ENCODE measurements at places on chromosomes 3 and 15.

DNA sequence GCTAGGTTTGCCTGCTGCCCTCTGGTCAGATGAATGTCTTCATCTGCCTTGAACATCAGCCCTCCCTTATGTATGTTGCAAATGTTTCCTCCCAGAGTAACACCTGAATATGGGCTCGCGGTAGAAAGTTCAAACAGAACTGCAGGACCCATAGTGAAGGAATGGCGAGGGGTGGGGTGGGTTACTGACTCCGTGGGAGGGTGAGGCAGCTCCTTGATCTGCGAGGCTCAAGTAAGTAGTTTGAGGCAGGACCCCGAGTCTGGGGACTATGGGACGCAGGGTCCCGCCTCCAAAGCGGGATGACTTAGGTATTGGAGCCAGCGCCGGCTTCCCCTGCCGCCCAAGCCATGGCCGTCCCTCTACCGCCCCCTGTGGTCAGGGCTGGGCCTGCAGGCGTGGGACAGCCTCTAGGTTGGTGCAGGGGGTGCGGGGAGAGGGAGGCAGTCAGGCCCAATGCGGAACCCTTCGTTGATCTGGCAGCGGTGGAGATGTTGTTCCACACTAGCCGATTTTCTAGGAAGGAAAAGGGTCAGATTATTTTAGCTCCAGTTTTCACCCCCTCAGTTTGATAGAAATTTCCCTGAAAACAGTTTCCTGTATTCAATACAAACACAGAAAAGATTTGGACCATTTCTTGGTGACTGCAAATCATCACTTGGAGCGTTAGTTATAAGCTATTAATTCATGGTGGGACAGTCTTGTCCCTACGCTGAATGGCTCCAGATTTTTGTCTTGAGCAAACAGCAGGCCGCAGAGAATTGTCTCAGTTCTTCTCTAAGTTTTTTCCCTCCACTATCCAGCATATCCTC is 72.3 kb downstream of the CORO2B start:
- DNase-seq: peak; percentile 68

GRCh38 chr3:37862219-37862902 is 681 bp downstream of the CTDSPL start:
- peak; percentile 51 for DNase-seq

- no peak for DNase-seq
Measured at GRCh38 chr3:118536764-118537163, 497.9 kb downstream of the IGSF11 start.

DNA sequence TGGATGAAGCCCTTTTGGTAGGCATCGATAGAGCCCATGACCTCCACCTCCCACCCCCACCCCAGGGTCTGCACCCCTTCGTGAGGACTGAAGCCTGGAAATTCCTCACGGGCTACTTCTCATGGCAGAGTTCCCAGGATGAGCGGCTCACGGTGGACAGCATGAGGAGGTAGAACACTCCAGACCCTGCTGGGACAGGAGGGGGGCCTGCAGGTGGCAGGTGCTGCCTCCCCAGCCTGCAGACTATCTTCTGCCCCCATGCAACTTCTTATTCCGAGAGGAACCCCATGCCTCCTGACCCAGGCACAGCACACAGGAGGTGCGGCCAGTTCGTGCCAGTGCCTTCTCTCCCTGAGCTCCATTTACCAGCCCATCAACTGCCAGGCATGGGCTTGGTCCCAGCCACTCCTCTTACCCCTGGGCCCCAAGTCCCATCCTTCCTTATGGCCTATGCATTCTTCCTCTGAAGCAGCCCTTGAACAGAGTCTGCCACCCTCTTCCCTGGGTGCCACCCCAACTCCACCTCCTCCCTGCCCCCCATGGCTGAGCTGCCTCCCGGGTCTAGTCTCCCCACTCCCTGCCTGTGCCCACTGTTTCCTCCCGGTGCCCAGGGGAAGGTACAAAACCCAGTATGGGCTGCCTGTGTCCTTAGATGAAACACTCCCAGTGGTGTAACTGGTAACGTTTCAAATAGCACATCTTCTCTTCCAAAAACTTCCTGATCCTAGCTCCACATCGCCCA is 8.4 kb downstream of the TBC1D21 start:
- DNase-seq: no peak

DNA sequence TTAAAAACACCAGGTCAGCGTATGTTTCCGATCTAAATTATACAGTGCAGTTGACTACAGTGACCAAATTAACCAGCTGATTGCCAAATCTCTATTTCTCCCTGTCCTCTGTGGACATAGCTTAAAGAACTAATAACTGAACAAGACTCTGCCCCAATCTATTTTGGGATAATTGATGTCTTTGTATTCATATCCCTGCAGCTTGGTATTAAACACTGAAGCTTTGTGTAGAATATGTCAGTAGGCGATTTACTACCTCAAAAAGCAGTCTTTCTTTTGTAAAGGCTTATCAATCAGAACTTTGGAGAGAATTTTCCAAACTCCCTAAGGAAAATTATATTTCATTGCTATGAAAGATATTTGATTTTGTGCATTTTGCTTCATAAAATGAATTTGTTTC is 258.2 kb downstream of the SOX2 start:
- no peak for DNase-seq

DNA sequence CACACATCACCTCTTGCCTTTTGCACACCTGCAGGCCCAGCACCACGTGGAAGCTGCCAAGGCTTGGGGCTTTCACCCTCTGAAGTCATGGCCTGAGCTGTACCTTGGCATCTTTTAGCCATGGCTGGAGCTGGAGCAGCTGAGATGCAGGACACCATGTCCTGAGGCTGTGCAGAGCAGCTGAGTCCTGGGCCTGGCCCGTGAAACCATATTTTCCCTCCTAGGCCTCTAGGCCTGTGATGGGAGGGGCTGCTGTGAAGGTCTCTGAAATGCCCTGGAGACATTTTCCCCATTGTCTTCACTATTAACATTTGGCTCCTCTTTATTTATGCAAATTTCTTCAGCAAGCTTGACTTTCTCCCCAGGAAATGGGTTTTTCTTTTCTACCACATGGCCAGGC is 41.9 kb upstream of the PEX5L start:
- no peak for DNase-seq

DNA sequence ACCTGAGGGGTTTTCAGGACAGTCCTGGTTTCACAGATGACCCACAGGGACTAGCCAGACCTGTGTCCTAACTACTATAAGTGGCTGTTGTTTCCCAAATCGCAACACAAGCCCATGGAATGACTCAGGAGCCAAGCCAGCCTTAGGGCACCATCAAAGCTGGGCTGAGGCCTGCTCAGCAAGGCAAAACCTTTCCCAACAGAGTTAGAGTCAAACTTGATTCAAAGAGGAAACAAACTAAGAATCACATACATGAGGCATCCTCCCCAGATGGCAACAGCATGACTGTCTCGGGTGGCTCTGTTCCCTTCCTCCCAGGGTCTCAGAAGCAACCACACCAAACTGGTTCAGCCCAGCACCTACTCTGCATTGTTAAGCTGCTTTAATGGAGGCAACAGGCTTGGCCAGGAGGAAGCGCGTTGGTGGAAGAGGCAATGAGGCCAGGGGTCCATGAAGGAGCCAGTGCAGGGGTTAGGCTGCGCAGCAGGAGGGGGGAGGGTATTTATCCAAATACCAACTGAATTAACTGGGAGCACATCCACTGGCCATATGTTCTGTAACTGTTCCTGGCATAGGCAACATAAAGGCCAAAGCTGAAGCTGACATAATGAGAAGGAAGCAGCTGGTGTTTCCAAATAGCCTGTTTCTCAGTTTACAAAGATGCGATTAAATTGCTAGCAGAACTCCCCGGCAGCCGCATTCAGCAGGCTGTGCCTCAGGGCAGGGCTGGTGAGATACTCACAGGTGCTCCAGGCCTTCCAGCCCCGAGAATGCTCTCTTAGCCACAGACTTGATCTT is 102.4 kb downstream of the LRIG1 start:
- no peak for DNase-seq

DNA sequence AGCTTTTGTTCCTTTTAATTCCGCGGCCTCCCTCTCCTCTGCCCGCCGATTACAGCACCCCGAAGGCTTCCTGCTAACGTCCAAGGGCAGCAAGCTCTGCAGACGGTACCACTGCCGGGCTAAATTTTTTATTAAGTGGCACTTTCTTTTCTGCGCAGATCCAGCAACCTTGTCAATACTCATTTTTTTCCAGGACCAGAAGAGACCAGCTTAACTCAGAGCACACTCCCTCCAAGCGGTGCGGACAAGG is 542 bp upstream of the MEIS2 start:
- DNase-seq: no peak

GRCh38 chr3:119741657-119742590 is 39.1 kb downstream of the CFAP91 start:
- DNase-seq: no peak

- DNase-seq: no peak
Measured at GRCh38 chr3:137692803-137693431, 71.2 kb upstream of the SOX14 start.

- no peak for DNase-seq
Measured at GRCh38 chr3:101611023-101611422, 37.0 kb downstream of the PCNP start.

GRCh38 chr15:68364660-68365035 is 67.3 kb downstream of the ITGA11 start:
- no peak for DNase-seq

DNA sequence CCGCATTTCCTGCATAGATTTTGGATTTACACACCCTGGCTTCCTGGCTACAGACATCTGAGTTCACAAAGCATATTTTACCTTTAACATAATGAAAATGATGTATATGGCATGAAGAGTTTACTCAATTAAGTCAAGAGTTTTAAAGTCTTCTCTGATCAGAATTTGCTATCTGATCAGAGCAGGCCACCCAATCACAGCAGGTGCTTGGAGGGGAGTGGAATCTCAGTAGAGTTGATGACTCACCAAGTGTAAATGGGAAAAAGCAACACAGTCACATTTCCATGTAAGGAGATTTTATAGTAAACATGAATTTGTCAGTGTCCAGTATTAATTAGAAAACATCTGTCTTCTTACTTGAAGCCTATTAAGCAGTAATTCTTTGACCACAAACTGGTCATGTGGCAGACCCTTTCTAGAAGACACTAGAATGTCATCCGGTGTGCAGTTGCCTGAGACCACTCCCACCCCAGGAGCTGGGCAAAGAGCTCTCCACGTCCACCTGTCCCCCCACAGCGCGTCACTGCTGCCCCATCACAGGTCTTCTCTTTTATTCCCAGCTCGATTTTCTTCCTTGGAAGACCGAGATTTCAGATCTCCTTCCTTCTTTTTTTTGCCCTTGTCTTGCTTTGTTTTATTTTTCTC is 10.8 kb downstream of the MESD start:
- no peak for DNase-seq

- DNase-seq: no peak
Measured at GRCh38 chr15:48993380-48993779, 29.7 kb upstream of the SHC4 start.

DNA sequence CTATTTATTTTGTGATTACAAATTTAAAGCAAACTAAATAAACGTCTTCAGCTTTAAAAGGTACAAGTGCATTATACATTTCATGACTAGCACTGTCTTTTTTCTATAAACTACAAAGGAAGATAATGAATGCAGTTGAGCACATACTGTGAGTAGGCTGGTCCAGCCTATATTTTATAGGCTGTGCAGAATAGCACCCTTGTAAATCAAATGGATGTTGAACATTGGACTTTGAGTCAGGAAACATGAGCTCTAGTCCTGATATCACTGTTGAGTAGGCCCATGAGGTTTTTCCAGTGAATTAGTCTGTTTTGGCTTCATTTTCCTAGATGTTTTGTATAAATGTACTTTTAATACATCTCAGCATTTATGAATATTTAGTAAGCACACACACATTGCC is 447.3 kb upstream of the KCNMB2 start:
- no peak for DNase-seq

- no peak for DNase-seq
Measured at GRCh38 chr3:186746008-186746407, 28.8 kb downstream of the KNG1 start.

- DNase-seq: no peak
Measured at GRCh38 chr3:109548192-109548938, 211.0 kb upstream of the DPPA4 start.

DNA sequence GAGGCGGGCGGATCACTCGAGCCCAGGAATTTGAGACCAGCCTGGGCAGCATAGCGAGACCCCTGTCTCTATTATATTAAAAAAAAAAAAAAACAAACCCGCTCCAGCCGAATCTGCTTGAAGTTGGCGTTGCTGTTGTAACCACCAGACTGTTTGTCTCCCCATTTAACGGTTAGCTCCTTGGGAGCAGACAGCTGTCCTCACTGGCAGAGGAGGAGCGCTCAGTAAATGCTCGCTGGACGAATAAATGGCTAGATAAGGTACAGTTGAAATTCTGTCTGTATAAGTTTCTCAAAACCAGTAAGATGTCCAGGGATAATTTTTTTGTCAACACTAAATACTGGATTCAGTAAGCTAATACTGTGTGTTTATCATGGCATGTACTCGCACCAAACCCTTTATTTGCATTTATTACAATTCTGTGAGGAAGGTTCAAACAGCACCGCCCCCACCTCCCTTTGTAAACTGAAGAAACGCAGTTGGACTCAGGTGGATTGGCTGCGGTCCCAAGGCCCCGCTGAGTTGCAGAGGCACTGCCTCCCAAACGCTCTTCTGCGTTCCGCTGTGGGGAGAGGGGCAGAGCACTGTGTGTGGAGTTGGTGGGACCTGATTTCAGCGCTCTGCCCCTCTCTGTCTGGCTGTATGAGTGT is 1.1 kb downstream of the RCCD1 start:
- no peak for DNase-seq

GRCh38 chr3:100046986-100047385 is 67.3 kb downstream of the FILIP1L start:
- DNase-seq: no peak

GRCh38 chr15:70340494-70340870 is 242.8 kb upstream of the TLE3 start:
- no peak for DNase-seq

- peak; percentile 51 for DNase-seq
Measured at GRCh38 chr3:184259878-184260723, 1.3 kb downstream of the CAMK2N2 start.

DNA sequence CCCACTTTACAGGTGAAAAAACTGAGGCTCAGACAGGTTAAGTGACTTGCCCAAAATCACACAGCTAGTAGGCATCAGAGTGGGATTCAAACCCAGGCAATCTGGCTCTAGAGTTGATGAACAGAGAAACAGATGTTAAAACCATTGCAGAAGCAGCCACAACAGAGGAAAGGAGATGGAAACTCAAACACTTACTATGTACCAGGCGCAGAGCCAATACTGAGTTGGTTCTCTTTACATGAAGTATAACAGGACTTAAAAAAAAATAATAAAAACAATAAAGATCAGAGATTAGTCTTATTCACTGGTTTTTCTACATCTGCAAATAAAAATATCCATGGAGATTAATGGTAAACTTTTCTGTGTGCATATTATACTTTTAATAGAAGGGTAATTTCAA is 84.9 kb upstream of the SPATA12 start:
- no peak for DNase-seq

GRCh38 chr3:184740509-184741258 is 28.8 kb upstream of the MAGEF1 start:
- DNase-seq: no peak

- DNase-seq: no peak
Measured at GRCh38 chr3:3031326-3031725, 78.8 kb downstream of the IL5RA start.

- no peak for DNase-seq
Measured at GRCh38 chr15:60941448-60941847, 287.7 kb downstream of the RORA start.

- DNase-seq: no peak
Measured at GRCh38 chr15:81473177-81473576, 99.2 kb upstream of the TMC3 start.

Data from stimulated activated CD4-positive, alpha-beta T cell treated with anti-CD3 and anti-CD28 coated beads, Interleukin-2, amount 100 ng/mL, for 24 hours (primary cell).